Stimulated activated CD8-positive, alpha-beta memory T cell treated with anti-CD3 and anti-CD28 coated beads, Interleukin-4, amount 100 ng/mL, for 1 hour (primary cell): ENCODE measurements at places on chromosomes 3 and 15.

DNA sequence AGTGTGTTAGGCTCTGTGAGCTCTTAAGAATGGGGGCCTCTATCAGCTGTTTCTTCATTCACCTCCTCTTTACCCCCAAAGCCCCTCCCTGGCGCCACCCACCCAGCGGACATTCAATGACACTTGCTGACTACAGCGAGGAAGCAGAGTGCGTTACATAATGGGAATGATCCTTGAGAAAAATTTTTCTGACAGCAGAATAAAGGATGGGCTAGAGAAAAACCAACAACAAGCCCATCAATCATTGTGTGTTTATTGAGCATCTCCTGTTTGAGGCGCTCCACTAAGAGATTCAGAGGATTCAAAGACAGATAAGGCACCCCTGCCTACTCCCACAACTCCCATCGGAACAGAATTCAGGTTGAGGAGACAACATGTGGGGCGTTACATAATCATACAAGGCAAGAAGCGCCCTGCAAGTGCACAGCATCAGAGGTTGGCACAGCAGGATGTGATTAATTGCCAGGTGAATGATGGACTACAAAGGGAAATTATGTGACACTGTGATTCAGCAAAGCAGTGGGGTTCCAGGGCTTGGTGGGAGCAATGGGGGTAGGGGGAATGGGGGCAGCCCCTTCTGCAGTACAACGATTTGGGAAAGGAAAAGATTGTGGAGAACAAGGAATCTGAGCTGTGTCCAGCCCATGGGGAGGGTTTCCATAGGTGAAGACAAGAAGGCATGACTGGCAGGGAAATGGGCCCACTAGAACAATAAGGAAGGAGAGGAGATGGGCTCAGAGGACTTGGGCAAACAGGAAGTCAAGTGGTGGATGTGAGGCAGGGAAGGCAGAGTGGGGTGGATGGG is 141.3 kb upstream of the ATP2B2 start:
- no peak for DNase-seq

DNA sequence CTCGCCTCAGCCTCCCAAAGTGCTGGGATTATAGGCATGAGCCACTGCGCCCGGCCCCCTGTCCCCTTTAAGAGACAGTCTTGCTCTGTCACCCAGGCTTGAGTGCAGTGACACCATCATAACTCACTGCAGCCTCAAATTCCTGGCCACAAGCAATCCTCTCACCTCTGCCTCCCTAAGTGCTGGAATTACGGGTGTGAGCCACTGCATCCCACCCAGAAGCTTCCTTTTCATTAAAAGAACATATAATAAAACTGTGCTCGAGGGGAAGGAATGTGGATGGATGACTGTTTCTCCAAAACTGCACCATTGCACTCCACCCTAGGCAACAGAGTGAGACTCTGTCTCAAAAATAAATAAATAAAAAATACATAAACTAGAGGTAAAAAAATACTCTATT is 70.1 kb downstream of the NCEH1 start:
- DNase-seq, result no peak

GRCh38 chr3:166445865-166446264 is 608.6 kb upstream of the BCHE start:
- DNase-seq, result no peak

GRCh38 chr3:139318431-139318816 is 25.4 kb upstream of the MRPS22 start:
- DNase-seq, result no peak

GRCh38 chr3:12946251-12946648 is 104.9 kb upstream of the RPL32 start:
- no peak for DNase-seq

DNA sequence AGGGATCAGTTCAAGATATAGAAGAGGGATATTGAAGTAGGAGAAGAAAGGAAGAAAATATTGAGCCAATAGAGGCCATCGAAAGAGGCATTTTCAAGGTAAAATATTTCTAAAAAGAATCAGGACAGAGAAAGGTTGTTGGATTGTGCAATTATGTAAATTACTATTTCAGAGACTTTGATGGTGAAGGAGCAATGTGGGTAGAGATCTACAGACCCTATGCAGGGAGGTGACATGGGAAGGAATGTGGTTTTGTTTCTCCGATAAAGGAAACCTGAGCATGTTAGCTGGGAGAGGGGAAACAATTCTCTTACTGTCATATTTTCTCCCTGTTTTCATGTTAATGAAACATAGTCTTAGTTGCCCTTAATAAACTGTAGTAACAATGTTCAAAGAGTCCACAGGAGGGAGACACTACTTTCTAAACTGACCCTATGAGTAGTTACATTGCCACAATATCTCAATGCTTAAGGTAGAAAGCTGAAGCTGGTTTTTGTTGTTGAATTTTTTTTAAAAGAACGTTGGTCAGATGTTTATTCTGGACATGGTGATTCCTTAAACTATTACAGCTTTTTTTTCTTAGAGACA is 133.3 kb downstream of the GRM7 start:
- DNase-seq, result no peak

GRCh38 chr3:123188058-123188457 is 13.7 kb upstream of the SEC22A start:
- no peak for DNase-seq

GRCh38 chr3:55664387-55664786 is 177.3 kb upstream of the WNT5A start:
- DNase-seq, result no peak

DNA sequence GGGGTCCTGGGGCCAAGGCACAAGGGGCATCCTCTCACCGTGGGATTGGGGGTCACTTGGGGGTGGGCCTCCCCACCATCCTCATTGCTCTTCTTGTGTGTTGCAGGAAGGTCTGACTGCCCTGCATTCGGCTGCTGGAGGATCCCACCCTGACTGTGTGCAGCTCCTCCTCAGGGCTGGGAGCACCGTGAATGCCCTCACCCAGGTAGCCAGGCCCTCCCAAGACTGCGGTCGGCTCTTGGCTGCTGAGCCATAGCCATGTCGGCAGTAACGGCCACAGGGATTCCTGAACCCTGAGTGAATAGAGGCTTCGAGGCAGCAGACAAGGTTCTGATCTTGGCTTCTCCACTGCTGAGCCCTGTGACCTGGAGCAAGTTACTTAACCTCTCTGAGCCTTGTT is 19.7 kb downstream of the ANKDD1A start:
- DNase-seq, result no peak

- no peak for DNase-seq
These were observed 47.9 kb upstream of the FURIN start for GRCh38 chr15:90820481-90820880.

DNA sequence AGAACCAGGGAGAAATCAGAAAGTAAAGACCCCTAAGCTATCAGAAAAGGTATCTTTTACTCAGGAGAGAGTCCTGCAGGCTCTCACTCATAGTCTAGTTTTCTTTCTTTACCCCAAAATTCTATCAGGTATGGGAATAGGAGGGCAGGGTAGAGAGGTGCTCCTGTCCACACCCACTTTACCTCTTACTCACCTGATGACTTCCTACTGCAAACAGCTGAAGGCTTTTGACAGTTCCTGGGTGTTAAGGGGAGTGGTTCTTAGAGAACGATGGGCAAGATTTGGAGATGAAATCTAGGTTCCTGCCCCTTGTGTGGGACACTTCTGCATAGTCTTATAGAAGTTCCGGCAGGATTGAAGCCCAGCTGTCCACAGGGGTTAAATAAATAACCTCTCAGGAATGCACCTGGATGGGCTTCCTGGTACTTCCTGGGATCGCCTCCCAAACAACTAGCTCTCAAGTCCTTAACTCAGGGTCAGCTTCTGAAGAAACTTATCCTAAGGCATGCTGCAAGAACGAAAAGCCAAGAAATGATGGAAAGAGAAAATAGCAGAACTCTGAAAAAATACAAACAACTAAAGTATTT is 10.8 kb upstream of the TNFAIP8L3 start:
- no peak for DNase-seq

- no peak for DNase-seq
These were observed 40.3 kb upstream of the TBC1D5 start for GRCh38 chr3:17782751-17783150.

- no peak for DNase-seq
These were observed 275.1 kb downstream of the PDZRN3 start for GRCh38 chr3:73349657-73350056.

DNA sequence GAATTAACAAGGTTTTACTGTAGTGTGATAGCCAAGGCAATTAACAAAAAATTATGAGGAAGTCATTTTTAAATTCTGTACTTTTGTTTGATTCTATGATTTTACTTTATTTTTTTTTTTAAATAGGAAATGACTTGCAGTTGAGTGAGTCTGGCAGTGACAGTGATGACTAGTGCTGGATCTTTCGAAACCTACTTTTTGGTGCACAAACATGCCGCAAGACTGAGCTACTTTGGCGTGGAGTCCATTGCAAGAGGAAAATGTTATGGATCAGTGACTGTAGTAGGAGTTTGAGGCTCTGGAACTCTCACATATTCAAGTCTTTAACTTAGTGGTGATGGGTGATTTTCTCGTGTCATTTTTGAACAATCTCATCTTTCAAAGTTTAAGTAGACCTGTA is 11.6 kb downstream of the EAF1 start:
- DNase-seq, result no peak

GRCh38 chr3:149095487-149095886 is 9.2 kb upstream of the HLTF start:
- no peak for DNase-seq

DNA sequence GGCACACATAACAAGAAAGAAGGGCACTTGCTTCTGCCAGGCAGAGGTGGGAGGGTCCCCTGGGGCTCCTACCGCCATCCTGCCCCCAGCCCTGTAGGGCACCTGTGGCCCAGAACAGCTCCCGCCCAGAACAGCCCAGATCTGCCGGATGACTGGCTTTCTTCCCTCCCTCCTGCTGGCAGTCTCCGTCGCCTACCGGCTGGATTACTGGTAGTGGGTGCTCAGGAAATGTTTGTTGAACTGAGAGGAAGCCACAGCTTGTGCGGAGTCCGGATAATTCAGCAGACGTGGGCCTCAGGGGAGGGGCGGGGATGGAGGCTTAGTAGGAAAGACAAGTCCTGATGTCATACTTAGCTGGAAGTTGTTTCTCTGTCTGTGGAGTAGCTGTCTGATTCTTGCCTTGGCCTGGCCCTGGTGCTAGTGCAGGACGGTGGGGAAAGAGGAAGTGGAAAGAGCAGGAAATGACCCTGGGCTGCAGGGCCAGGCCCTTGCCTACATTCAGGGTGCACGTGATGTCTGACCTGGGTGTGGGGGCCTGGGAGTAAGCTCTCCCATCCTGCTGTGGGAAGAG is 6.7 kb downstream of the CCDC9B start:
- DNase-seq, result no peak

- no peak for DNase-seq
These were observed 33.5 kb upstream of the USP8 start for GRCh38 chr15:50390554-50391264.

DNA sequence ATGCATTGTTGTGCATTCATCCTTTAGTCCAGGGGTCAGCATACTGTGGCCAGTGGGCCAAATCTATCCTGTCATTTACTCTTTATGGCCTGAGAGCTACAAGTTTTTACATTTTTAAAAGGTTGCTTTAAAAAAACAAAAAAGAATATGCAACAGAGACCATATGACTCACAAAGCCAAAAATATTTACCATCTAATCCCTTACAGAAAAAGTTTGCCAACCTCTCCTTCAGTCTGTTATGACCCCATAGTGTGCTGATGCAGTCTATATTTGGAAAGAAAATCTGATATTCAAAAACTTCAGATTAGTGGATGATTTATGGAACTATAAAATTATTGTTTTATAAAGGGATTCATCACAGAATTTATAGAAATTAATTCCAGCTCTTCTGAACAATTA is 237.5 kb upstream of the IL12A start:
- DNase-seq, result no peak
